ENCODE measurements at places on chromosomes 5 and 9.

GRCh38 chr5:97043511-97043910 lies 98.9 kb downstream of the LIX1 start:
- H3K36me3 ChIP-seq = no peaks in the 10 kb centered on the region
- DNase-seq = no peak
- no peak overlapping the region for H3K27ac ChIP-seq
- H3K27me3 ChIP-seq = no peaks in the 10 kb centered on the region
- H3K4me3 ChIP-seq = no peak overlapping the region
- H3K4me1 ChIP-seq = no peaks in the 10 kb centered on the region

DNA sequence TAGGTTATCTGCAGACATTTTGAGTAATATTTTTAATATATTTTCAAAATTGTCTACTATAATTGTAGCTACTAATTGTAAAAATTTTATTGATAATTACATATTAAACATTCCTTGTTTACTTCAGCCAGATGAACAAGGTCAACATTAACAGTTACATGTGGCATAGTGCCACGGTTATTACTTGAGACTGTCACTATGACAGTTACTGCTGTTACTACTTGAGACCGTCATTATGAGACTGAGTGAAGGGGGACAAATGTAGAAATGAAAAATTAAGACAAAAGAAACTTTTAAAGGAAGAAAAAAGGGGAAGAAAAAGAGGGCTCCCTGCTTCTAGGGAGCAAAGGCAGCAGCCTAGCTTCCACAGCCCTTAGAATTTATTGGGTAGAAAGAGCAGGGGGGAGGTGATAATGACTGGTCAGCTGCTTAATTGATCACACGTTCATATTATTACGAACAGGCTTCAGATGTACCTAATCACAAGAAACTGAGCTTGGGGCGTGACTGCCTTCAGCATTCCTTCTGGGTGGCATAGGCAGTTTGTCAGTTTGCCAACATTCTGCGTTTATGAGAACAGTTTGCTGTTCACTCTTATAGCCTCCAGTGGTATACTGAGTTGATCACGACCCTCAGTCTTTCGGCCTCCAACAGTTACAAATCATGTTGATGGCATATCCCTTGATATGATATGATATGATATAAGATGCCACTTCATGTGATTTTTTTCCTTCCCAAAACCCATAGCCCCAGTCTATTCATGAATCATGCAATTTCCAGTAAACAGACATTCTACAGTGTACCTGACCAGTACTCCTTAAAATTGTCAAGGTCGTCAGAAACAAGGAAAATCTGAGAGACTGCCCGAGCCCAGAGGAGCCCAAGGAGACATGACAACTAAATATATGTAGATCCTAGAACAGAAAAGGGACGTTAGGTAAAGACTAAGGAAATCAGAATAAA lies 13.1 kb downstream of the MARCHF6 start:
- H3K36me3 ChIP-seq = no peaks in the 10 kb centered on the region
- peaks cover 12% of the 10 kb centered on the region for H3K4me1 ChIP-seq
- no peak overlapping the region for H3K27ac ChIP-seq
- peaks cover 2% of the 10 kb centered on the region for H3K27me3 ChIP-seq

GRCh38 chr9:135265931-135266330 lies 178.5 kb downstream of the OLFM1 start:
- no peak overlapping the region for H3K27ac ChIP-seq
- H3K27me3 ChIP-seq = peaks cover 7% of the 10 kb centered on the region
- no peak for DNase-seq
- H3K4me3 ChIP-seq = no peak overlapping the region

DNA sequence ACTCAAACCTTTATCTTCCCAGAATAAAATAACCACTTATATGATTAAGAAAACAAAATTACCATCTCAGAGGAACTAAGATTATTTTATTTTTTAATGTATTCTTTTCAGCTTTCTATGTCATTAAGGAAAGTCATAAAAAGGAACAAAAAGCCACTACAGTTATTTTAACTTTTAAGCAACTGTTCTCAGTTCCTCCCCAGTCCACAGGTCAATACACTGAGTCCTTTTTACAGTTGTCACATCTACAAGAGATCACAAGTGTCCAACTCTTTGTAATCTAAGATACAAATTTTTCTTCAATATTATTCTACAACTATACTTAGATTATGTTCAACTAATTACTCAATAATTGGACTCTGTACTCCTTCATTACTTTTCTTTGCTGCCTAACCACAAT lies 782.8 kb upstream of the ACO1 start:
- no peak overlapping the region for H3K4me3 ChIP-seq
- no peaks in the 10 kb centered on the region for H3K36me3 ChIP-seq
- H3K27me3 ChIP-seq = no peaks in the 10 kb centered on the region

DNA sequence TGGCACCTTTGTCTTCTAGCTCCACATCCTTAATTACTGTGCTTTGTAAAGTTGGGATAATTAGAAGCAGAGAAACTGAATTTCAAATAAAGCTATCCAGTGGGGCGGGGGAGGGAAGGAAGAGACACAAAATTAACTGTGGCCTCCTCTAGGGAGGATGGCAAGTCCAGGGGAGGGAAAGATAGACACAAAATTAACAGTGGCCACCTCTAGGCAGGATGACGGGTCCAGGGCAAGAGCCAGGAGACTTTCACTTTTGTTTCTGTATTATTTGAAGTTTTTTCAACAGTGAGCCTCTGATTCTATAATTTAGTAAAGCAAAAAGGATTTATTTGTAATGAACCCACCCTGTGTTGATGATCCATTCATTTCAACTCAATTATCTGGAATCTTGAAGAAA lies 335.9 kb downstream of the MSX2 start:
- H3K4me1 ChIP-seq = peaks cover 7% of the 10 kb centered on the region
- no peak for DNase-seq
- peak overlapping the region; percentile 57 for H3K4me3 ChIP-seq

- peaks cover 4% of the 10 kb centered on the region for H3K4me1 ChIP-seq
- no peak overlapping the region for H3K4me3 ChIP-seq
- H3K36me3 ChIP-seq = no peaks in the 10 kb centered on the region
- H3K27me3 ChIP-seq = peaks cover 2% of the 10 kb centered on the region
- DNase-seq = no peak
- H3K27ac ChIP-seq = no peak overlapping the region
These were observed 481.9 kb downstream of the ARHGEF28 start for GRCh38 chr5:74107899-74108298.
